NCI-H1092 treated with DMSO at 0.1 percent for 48 hours (cell line): ENCODE measurements at places on chromosomes 16 and 17.
A peak's percentile ranks its signal among the peaks of the same experiment; 100 is the strongest.

GRCh38 chr16:2687531-2688308 lies 5.4 kb downstream of the KCTD5 start:
- DNase-seq: no peak

- no peak for DNase-seq
Measured at GRCh38 chr16:81224824-81225223, 13.7 kb upstream of the BCO1 start.

GRCh38 chr17:36124879-36125824 lies 21.5 kb downstream of the CCL4 start:
- DNase-seq: no peak

DNA sequence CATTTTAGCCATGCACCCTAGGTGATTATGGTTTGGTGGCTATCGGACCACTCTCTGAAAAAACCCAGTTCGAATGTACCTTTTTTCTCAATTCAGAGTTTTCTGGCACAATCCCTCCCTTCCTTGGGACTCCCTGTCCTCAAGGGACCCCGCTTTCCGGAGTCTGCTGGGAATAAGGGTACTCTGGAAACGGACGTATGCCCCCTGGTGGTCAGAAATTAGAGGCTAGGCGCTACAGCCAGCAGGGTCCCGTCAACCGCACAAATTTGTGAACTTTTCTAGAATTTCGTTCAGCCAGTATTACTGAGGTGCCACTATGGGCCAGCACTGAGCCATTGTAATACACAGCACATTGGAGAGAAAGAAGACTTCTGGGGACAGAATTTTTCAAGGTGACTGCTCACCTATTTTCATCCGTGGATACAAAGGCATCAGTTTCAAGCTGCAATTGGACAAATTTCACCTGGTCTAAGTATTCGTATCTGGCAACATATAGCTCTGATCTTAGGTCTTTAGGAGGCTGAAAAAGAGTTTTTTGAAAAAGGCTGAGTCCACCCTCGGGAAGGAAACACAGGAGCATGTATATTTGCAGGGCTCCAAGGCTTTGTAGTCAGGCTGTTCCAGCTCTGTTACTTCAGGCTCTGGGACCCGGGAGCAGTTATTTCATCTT lies 27.1 kb upstream of the CRYBA1 start:
- peak; percentile 60 for DNase-seq

DNA sequence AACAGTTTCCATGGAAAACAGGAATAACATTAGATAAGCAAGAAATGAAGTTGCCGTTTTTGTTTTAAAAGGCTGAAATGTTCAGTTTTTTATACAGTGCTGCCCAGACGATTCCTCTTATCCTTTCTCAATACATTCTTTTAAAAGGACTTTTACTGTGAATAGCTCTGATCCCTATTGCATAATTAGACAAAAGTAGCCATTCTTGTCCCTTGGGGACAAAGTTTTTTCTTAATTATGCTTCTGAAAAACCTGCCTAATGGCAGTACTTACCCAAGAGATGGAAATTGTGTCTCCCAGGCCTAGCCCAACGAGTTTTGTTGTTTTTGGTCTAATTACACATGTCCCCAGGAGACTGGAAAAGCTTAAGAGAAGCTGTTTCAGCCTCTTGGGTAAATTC lies 27.6 kb downstream of the NXPH3 start:
- DNase-seq: no peak
